ENCODE measurements at places on chromosomes 13 and 19.
A peak's percentile ranks its signal among the peaks of the same experiment; 100 is the strongest.

- DNase-seq: no peak
Measured at GRCh38 chr13:29005763-29006120, 185.6 kb downstream of the MTUS2 start.

DNA sequence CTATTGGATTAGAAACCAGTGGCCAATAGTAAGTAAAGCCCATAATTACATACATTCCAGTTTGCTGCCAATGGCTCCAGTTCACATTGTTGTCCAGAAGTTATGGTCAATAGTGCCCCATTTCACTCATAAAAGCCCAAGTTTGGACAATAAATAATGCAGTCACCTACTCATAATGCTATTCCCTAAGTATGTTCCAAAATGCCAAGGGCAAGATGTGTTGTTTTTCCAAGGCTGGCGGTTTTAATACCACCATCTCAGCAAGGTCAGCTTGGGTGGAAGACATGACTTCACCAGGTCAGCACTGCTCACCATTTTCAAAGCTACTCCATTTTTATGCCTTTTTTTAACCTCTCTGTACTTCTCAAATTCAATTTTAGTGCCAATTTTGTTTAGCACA is 32.7 kb downstream of the KCTD12 start:
- DNase-seq: peak; percentile 60

- peak; percentile 33 for DNase-seq
Measured at GRCh38 chr13:75195495-75196146, 286.3 kb downstream of the TBC1D4 start.

DNA sequence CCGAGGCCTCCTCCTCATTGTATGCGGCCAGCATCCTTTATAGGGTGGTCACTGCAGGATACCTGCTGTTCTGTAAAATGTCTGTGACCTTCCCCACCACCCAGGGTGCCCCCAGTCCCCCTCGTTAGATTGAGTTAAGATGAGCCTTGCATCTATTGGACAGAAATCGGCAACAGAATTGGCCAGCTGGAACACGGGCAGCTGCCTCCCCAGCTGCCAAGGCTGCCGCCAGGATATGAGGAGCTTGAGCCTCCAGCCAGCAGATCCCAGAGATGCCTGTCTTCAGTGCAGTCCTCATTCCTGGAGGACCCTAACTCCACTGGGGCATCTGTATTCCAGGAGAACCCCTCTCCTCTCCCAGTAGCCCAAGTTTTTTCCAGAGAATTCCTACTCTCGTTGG is 463.0 kb downstream of the TSHZ3 start:
- DNase-seq: no peak

GRCh38 chr13:113905942-113906341 is 42.1 kb upstream of the GAS6 start:
- no peak for DNase-seq

DNA sequence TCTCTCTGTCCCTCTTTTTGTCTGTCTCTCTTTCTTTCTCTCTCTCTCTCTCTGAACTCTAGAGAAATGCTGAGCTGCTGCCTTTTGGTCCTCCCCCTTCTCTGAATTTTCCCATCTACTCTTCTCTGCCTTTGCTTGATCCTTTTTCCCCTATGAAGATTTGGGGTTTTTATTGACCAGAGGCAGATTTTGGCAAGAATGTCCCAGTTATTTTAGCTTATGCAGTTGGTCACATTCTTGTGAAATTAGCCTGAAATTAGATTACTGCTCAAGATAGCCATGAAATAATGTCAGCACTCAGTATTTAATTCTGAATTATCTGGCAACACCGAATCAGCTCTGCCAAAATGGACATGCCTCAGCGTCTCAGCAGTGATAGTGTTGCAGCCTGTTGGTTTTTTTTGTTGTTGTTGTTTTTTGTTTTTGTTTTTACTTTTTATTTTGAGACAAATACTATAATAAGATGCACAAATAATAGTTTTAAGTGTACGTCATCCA is 17.2 kb upstream of the SPART start:
- DNase-seq: no peak

DNA sequence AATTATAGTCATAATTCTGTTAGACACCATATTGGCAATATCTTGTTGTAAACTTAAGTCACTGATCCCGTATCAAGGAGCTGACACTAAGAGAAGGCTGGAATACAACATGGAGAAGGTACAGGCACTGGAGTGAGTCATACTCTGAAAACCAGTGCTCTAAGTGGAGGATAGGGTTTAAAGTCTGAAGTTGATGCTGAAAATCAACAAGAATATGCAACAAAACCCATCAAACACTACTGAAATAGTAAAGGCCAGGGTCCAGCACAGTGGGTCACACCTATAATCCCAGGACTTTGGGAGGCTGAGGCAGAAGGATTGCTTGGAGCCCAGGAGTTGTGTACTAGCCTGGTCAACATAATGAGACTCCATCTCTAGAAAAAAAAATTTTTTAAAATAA is 73.2 kb upstream of the KLF5 start:
- no peak for DNase-seq

Data from fibroblast of lung (primary cell).